ENCODE measurements at places on chromosomes 4 and X. TPM values are rescaled to one million over a fixed set of nuclear protein-coding genes. Genes with fewer than 3 reads are reported as not detected.

The PWWP3B gene
- total RNA-seq, result 0.36 TPM

The CXorf65 gene
- total RNA-seq, result not detected

The RHOXF2B gene
- total RNA-seq, result not detected

The GLRB gene
- total RNA-seq, result 6.6 TPM

The FGF16 gene
- not detected for total RNA-seq

The BTK gene
- 0.14 TPM for total RNA-seq

The CT45A3 gene
- total RNA-seq, result not detected

The ABLIM2 gene
- total RNA-seq, result not detected

The LETM1 gene
- total RNA-seq, result 65.4 TPM

The IBSP gene
- total RNA-seq, result not detected

The MTMR8 gene
- 0.12 TPM for total RNA-seq

The NEXMIF gene
- total RNA-seq, result 0.07 TPM

The VSIG1 gene
- 0.36 TPM for total RNA-seq

The OTUD6A gene
- not detected for total RNA-seq

The XIAP gene
- 17.7 TPM for total RNA-seq

The MAML3 gene
- total RNA-seq, result 1.0 TPM

The PTCHD1 gene
- total RNA-seq, result not detected

The HCCS gene
- 24.4 TPM for total RNA-seq

The MAGEE1 gene
- total RNA-seq, result 0.65 TPM

The VEGFD gene
- total RNA-seq, result not detected

The CPZ gene
- 0.86 TPM for total RNA-seq

The PABPC5 gene
- total RNA-seq, result 1.3 TPM

The TAF7L gene
- 1.3 TPM for total RNA-seq

The CT55 gene
- not detected for total RNA-seq

The G6PD gene
- total RNA-seq, result 70.5 TPM

The BCORL1 gene
- total RNA-seq, result 1.6 TPM

The CLTRN gene
- total RNA-seq, result 3.3 TPM

The PITX2 gene
- total RNA-seq, result 1.0 TPM

The GPRASP2 gene
- total RNA-seq, result 5.9 TPM
